ENCODE measurements at places on chromosomes 1 and 21.
A peak's percentile ranks its signal among the peaks of the same experiment; 100 is the strongest.

GRCh38 chr1:216528816-216529215 is 105.6 kb upstream of the USH2A start:
- no peak for DNase-seq

DNA sequence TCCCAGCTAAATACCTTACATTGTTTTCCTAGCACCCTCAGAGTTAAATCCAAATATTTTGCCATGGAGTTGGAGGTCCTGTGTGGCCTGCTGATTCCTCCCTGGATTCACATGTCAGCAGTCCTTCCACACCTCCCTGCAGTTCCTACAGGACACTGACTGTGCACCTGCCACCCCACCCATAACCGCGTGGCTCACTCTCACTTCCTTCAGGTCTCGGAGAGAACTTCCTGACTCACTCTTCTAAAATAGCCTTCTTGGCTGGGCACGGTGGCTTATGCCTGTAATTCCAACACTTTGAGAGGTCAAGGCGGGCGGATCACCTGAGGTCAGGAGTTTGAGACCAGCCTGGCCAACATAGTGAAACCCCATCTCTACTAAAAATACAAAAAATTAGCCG is 8.4 kb upstream of the CAMTA1 start:
- DNase-seq, result no peak

DNA sequence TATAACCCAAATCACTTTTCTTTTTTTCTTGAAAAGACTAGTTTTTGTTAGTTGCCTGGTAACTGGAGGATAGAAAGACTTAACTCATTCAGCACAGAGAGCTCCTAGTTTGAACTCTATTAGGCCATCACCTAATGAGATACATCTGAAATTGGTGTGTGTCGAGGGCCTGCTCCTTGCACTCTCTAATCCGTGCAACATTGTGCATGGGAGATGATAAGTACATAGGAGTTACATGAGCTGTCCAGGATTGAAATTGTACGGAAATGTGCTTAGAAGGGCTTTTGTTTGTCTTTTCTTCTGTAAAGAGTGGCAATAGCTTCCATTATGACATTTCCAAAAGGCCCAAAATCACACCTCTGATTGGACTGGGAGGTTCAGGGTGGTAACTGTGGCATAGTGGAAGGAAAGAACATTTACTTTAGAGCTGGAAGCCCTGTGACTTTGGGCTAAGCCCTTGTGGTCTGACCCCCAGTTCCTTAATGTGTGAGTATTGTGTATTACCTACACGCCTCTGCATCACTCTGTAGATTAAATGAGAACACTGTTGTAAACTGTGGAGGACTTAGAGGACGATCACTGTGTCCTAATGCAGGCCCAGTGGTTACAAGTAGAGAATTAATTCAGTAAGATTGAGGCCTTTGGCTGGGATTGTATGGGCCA is 71.2 kb downstream of the FGGY start:
- DNase-seq, result no peak

- no peak for DNase-seq
These were observed 243.0 kb downstream of the PBX1 start for GRCh38 chr1:164801791-164802502.

DNA sequence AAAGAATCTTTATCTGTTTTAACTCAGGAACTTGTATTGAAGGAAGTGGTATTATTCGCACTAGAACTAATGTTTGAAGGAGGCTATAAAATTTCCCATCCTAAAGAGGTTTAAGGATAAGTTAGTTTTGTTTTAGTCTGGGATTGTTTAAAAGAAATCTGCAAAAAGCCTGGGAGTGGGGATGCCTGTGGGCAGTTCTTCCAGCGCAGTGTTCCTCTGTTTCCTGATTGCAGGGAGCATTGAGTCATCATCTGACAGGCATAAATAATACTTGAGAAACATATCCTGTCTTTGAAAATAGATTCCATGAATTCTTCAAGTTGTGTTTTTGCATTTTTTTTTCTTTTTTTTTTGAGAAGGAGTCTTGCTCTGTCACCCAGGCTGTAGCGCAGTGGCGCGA is 350.8 kb upstream of the PTBP2 start:
- no peak for DNase-seq

GRCh38 chr1:225422031-225422605 is 5.7 kb downstream of the LBR start:
- DNase-seq, result no peak

- no peak for DNase-seq
These were observed 337.0 kb downstream of the OMA1 start for GRCh38 chr1:58209575-58209974.

DNA sequence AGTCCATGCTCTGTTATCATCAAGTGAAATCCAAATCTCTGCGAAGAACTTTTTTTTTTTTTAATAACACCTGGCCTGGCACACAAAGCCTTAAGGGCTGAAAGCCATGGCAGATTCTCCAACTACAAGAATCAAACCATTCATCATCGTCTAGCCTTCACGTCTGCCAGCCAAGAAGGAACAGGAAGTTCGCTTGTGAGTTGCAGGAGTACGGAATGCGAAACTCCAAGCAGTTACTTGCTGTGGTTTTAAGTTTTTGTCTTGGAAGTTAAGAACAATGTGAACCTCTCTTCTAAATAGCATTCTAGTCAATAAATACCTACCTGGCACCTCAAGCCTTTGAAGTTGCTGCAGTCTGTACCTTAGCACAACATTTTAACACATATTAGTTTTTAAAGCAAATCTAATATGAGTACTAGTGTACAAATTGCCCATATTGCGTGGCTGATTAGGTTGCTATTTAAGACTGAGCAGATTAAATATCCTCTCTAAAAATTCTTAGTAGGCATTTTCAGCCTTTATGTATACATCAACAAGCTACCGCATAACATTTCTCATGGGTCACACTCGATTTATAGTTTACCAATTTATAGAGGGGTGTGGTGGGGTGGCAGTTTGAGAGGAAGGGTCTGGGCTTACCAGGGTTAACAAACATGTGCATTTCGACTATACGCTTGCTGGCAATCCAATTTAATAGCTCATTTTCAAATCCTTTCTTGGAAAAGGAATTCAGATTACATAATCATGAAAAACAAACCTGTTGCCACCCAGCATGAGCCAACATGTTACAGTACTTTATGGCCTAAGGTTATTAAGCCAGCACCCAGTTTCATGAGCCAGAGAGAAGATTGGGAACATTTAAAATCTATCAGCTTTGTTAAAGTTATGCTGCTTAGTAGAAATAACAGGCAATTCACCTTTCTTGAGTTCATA is 22.2 kb upstream of the PTPN14 start:
- DNase-seq, result no peak

DNA sequence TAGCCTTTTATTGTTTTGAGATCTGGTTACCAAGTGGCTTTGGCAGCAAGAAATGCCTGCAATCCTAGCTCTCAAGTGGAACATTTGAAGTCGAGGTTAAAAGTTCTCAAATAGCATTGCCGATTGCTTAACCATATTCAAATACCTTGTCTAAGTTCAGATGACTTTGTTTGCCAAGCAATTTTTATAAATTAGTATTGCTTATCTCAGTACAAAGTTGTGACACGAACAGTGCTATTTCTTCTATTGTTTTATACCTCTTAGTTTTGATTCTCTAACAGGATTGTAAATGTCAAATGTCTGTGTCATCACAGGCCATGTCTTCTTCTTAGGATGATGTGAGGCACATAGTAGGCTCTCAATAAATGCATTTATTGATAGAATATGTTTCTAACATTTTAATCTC is 633.3 kb downstream of the PTPRC start:
- DNase-seq, result no peak

GRCh38 chr1:21491488-21492355 is 17.5 kb upstream of the ALPL start:
- no peak for DNase-seq

GRCh38 chr1:55311057-55311641 is 96.0 kb upstream of the USP24 start:
- DNase-seq, result no peak

DNA sequence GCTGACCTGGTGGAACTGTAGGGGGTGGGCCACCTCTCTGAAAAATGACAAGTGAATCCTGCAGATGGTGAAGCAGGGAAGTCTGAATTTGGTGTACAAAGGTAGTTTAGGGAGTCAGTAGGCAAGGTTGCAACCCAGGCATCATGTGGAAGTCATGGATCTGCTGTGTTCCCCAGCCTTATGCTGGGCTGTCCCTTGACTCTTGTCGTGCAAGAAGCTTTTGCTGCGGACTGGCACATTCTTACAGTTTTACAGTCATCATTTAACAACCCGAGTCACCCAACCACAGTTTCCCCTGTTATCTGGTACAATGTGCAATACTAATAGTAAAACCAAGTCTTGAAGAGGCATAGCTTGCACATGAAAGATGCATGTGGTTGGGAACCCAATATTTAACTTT is 13.2 kb downstream of the RHOU start:
- no peak for DNase-seq

DNA sequence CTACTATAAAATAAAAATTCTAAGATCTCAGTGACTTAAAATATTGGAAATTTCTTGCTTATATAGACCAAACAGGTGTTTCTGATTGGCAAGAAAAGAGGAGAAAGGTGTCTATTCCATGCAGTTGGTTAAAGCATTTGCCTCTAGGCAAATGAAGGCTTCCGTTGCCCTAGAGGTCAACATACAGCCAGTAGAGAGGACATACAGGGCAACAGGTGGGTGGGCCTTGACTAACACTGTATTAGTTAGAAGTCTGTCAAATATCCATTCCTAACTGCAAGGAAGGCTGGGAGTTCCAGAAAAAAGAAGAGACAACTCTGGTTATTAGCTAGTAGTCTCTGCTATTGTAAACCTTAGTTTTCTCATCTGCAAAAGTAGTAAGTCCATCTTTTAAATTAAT is 43.0 kb downstream of the TNFSF4 start:
- no peak for DNase-seq

DNA sequence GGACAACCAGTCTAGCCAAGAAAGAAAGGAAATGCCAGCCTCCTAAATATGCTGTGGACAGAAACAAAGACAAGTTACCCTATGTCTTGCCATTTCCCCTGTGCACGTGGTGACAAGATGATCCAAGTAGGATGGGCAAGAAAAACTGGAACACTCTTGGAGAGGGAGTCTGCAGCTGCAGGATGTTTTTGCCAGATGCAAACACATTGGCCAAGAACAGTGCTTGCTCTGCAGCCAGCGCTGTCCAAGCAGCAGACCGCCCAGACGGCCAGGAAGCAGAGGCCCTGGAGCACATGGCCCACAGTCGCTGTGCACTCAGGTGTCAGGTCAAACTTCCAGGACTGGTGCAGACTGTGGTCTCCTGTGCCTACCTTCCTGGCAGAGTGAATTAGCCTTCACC is 189.3 kb downstream of the SLC35F3 start:
- no peak for DNase-seq

GRCh38 chr1:7479571-7479970 is 291.5 kb upstream of the VAMP3 start:
- DNase-seq, result no peak

- DNase-seq, result peak; percentile 65
These were observed 3.9 kb upstream of the PRKCZ start for GRCh38 chr1:2046174-2046917.

Measured in activated naive CD4-positive, alpha-beta T cell treated with anti-CD3 and anti-CD28 coated beads, Interleukin-2, amount 10 ng/mL, durations not matched to agents 7 days and 5 days (primary cell).